ENCODE measurements at places on chromosomes 5 and 9.

- peak; percentile 69 for DNase-seq
Measured at GRCh38 chr5:172769616-172770373, 1.2 kb downstream of the DUSP1 start.

- no peak for DNase-seq
Measured at GRCh38 chr9:105281926-105282325, 37.5 kb downstream of the SLC44A1 start.

GRCh38 chr5:127076315-127077129 is 3.2 kb upstream of the C5orf63 start:
- DNase-seq, result peak; percentile 9

- no peak for DNase-seq
Measured at GRCh38 chr9:96599298-96599697, 20.3 kb downstream of the CDC14B start.

DNA sequence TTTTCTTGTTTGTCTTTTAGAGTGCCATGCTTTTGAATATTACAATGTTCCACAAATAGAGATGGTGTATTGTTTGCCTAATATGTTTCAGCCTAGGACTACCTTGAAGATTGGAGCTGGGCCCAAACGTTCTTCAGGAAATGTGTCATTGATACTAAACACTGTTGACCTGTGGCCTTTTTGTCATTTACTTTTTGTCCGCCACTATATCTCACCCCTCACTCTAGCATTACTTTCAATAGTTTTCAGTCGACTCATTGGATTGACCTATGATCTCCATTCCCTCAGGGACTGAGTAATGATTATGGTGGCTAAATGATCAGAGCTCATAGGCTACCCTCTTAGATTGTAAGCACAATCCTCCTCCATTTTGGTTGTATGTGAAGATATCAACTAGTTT is 115.8 kb downstream of the NUDT12 start:
- no peak for DNase-seq

GRCh38 chr9:109708451-109708945 is 71.5 kb upstream of the PALM2AKAP2 start:
- DNase-seq, result no peak

DNA sequence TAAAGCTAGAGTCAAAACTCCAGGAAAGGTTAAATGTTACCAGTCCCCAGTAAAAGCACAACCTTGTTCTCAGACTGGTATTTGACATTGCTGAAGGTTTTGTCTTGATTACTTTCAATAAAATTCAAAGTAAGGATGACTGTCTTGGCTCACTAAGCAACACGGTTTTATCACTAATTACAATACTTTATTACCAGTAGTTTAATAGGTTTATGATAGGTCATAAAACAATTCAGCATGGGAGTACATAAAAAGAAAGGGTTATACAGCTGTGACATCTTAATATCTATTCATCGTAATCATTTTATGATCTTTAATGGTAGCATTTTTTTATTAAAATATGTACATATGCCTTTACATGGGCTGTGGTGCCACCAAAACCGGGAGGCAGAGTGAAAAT is 370.7 kb upstream of the IRX2 start:
- DNase-seq, result no peak

DNA sequence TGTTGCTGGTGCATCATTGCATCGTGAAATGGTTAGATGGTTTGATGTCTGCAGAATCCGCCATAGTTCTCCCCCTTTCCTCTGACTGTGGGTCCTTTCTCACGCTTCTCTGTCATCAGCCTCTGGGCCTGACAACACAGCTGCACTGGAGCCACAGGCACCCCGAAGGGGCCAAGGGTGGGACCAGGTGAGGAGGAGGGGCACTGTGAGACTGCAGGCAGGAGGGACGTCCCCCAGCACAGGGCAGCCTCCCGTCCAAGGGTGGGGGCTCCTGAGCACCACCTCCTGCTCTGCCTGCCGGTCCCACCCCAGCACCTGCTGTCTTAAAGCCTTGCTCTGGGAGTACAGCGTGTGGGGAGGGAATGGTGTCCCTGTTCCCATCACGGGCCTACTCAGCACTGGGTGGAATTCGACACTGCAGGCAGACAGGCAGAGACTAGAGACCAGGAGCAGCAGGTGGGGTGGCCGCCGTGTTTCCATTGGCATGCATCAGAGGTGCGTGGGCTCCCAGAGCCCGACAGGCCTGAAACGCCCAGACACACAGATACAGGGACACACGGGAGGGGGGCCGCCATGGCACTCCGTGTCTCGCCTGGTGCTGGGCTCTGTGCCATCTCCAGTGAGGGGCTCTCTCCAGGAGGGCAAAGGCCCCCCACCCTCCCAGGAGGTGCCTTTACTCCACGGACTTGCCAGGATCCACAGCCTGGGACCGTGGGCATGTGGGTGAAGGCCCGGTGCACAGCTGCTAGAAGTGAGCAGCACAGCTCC is 15.0 kb downstream of the CACNA1B start:
- DNase-seq, result no peak

All from DMS53 (cell line).